ENCODE measurements at places on chromosomes 3 and 15. TPM values are rescaled to one million over a fixed set of nuclear protein-coding genes. Genes with fewer than 3 reads are reported as not detected.

GRCh38 chr3:66592016-66592761 lies 91.4 kb upstream of the LRIG1 start:
- no peak for DNase-seq

DNA sequence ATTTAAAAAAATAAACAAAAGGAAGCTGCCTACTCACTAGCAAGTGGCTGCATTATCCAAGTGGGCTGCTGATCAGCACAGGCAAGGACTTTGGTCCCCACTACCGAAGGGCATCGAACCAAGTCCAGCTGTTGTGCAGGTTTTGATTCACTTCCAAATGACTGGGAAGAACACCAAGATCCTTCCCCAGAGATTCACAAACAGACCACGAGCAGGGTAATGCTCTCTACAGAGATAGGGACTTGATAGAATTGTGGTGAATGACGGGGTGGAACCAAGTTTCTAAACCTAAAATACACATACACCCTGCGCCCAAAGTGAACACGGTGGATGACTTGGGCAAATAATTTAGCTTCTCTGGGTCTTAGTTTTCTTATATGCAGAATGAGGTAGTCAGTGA lies 203.7 kb upstream of the ICE2 start:
- no peak for DNase-seq

DNA sequence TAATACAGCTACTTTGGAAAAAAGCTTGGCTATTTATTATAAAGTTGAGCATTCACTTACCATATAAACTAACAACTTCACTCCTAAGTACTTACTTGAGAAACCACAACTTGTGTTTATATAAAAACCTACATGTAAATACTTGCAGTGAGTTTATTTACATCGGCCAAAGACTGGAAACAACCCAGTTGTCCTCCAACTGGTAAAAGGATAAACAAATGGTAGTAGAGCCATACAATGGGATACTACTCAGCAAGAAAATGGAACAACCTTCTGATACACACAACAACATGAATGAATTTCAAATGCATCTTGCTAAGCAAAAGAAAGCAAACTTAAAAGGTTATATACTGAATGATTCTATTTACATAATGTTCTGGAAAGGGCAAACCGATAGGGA lies 63.7 kb downstream of the SLC7A14 start:
- DNase-seq, result no peak

CADPS gene
- 206 TPM for total RNA-seq
